ENCODE measurements at places on chromosomes 11 and 22. TPM values are rescaled to one million over a fixed set of nuclear protein-coding genes. Genes with fewer than 3 reads are reported as not detected.

MS4A6A gene
- not detected for total RNA-seq

SLC35C1 gene
- 17.5 TPM for total RNA-seq

PIWIL4 gene
- total RNA-seq, result 1.1 TPM

OTOG gene
- not detected for total RNA-seq

SLC5A12 gene
- total RNA-seq, result not detected

RIN1 gene
- 0.43 TPM for total RNA-seq

PLA2G3 gene
- total RNA-seq, result not detected

- peaks cover 42% of the 10 kb centered on the region for H3K4me1 ChIP-seq
- H3K36me3 ChIP-seq, result peaks cover 30% of the 10 kb centered on the region
- no peaks in the 10 kb centered on the region for H3K27me3 ChIP-seq
- peak within 1 kb of the TSS; percentile 99 for H3K4me3 ChIP-seq
Measured at GRCh38 chr22:46737976-46738646, at the start of gene CERK. Gene CERK (minus strand): TSS chr22:46738252. CDS start chr22:46738148, 104 bp downstream.

- H3K27ac ChIP-seq, result no peak overlapping the region
- no peak overlapping the region for H3K4me3 ChIP-seq
- H3K36me3 ChIP-seq, result no peaks in the 10 kb centered on the region
- DNase-seq, result no peak
- no peaks in the 10 kb centered on the region for H3K4me1 ChIP-seq
Measured at GRCh38 chr11:80129396-80129795, 688.6 kb upstream of the TENM4 start.

- peaks cover 36% of the 10 kb centered on the region for H3K27me3 ChIP-seq
- H3K27ac ChIP-seq, result no peak overlapping the region
- no peak overlapping the region for H3K4me3 ChIP-seq
- DNase-seq, result no peak
- H3K36me3 ChIP-seq, result no peaks in the 10 kb centered on the region
- no peaks in the 10 kb centered on the region for H3K4me1 ChIP-seq
Measured at GRCh38 chr22:42461511-42461910, 29.3 kb upstream of the NFAM1 start.

DNA sequence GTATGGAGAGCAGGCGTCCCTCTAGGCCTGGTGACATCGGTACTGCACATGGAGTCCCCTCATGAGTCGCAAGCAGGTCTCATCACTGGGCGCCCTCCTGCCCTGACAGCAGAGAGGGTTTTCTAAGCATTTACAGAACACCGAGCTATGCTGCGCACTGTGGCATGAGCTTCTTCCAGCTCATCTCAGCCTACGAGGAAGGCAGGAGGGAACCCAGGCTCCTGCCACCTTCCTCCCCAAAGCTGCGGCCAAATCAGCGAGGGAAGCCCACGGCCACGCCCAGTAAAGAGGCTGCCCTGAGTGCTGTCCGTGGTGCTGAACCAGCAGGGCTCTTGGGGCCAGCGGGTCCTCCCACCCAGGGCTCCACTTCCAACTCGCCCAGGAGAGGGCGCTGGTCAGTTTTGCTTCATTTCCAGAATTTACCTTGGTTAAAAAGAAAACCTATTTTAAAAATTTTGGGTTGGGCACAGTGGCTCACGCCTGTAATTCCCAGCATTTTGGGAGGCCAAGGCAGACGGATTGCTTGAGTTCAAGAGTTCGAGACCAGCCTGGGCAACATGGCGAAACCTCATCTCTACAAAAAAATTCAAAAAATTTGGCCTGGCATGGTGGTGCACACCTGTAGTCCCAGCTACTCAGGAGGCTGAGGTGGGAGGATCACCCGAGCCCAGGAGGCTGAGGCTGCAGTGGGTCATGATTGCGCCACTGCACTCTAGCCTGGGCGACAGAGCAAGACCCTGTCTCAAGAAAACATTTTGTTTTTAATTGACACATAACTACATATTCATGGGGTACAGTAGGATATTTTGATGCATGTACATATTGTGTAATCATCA lies 34.2 kb downstream of the PHF21B start:
- no peaks in the 10 kb centered on the region for H3K4me1 ChIP-seq
- H3K4me3 ChIP-seq, result no peak overlapping the region
- H3K27ac ChIP-seq, result no peak overlapping the region
- DNase-seq, result peak; percentile 84

GRCh38 chr11:12859872-12860657 lies 149.1 kb upstream of the RASSF10 start:
- H3K27me3 ChIP-seq, result peaks cover 47% of the 10 kb centered on the region
- no peaks in the 10 kb centered on the region for H3K36me3 ChIP-seq
- peaks cover 6% of the 10 kb centered on the region for H3K4me1 ChIP-seq
- H3K4me3 ChIP-seq, result no peak overlapping the region

GRCh38 chr22:38415046-38415445 lies 40.0 kb downstream of the KCNJ4 start:
- H3K4me3 ChIP-seq, result no peak overlapping the region
- H3K36me3 ChIP-seq, result no peaks in the 10 kb centered on the region
- no peak overlapping the region for H3K27ac ChIP-seq
- no peak for DNase-seq
- peaks cover 4% of the 10 kb centered on the region for H3K4me1 ChIP-seq

DNA sequence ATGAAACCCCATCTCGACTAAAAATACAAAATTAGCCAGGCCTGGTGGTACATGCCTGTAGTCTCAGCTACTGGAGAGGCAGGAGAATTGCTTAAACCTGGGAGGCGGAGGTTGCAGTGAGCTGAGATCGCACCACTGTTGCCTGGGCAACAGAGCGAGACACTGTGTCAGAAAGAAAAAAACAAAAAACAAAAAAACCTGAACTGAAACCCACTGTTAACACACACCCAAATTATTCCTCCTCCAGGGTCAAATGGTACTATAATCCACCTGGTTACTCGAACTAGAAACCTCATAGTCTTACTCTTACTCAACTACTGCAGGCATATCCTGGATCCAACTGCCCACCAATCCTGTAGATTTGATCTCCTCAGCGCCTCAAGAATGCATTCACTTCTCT lies 35.5 kb downstream of the USP28 start:
- no peaks in the 10 kb centered on the region for H3K27me3 ChIP-seq
- no peak for DNase-seq
- H3K4me3 ChIP-seq, result no peak overlapping the region
- peaks cover 33% of the 10 kb centered on the region for H3K36me3 ChIP-seq
- no peak overlapping the region for H3K27ac ChIP-seq

- H3K4me1 ChIP-seq, result no peaks in the 10 kb centered on the region
- H3K4me3 ChIP-seq, result no peak overlapping the region
- no peak overlapping the region for H3K27ac ChIP-seq
- H3K36me3 ChIP-seq, result no peaks in the 10 kb centered on the region
- H3K27me3 ChIP-seq, result no peaks in the 10 kb centered on the region
Measured at GRCh38 chr11:94241896-94242295, 62.5 kb upstream of the IZUMO1R start.

DNA sequence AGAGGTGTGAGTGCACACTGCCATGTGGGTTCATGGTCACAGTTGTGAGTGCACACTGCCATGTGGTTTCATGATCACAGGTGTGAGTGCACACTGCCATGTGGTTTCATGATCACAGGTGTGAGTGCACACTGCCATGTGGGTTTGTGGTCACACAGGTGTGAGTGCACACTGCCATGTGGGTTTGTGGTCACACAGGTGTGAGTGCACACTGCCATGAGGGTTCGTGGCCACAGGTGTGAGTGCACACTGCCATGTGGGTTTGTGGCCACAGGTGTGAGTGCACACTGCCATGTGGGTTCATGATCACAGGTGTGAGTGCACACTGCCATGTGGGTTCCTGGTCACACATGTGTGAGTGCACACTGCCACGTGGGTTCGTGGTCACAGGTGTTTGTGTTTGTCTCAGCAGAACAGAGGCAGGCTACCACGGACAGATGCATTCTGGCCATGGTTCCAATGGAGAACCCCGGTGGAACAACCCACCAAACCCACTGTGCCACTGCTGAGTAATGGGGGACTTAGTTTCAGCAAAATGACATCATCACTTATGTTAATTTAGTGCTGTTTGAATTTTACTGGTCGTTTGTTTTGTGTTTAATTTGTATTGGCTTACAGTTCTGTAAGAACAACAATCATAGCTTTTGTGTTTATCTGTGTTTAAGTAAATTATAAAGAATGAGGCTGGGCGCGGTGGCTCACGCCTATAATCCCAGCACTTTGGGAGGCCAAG lies 57.2 kb downstream of the RPS6KA4 start:
- H3K4me1 ChIP-seq, result no peaks in the 10 kb centered on the region
- peaks cover 9% of the 10 kb centered on the region for H3K27me3 ChIP-seq
- DNase-seq, result no peak
- no peak overlapping the region for H3K27ac ChIP-seq
- H3K4me3 ChIP-seq, result no peak overlapping the region
- H3K36me3 ChIP-seq, result no peaks in the 10 kb centered on the region

- DNase-seq, result no peak
- H3K36me3 ChIP-seq, result no peaks in the 10 kb centered on the region
- no peak overlapping the region for H3K4me3 ChIP-seq
- H3K27ac ChIP-seq, result no peak overlapping the region
Measured at GRCh38 chr11:17408641-17409040, 20.2 kb upstream of the KCNJ11 start.

GRCh38 chr22:26892166-26893041 lies 235.0 kb downstream of the MIAT start:
- no peaks in the 10 kb centered on the region for H3K4me1 ChIP-seq
- no peak for DNase-seq
- H3K27ac ChIP-seq, result no peak overlapping the region
- no peaks in the 10 kb centered on the region for H3K36me3 ChIP-seq

DNA sequence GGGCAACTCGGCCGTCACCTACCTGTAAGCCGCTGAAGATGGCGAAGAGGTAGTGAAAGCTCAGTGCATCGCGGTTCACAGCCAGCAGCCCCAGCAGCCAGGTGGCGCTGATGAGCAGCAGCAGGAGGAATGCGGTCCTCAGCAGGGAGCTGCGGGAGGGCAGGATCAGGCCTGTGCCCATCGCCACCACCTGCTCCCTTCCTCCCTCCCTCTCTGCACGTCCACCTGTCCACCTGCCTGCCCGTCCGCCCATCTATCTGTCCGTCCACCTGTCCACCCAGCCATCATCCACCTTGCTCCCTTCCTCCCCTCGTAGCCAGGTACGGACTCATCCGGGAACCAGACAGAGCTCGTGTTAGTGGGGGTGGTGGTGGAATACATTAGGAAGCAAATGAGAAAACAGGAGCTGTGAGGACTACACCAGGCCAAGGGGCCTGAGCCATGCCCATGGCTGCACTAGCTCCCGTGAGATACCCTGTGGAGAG lies 32.2 kb downstream of the TRMU start:
- peaks cover under 1% of the 10 kb centered on the region for H3K27me3 ChIP-seq
- H3K4me3 ChIP-seq, result no peak overlapping the region
- peak; percentile 70 for DNase-seq
- H3K4me1 ChIP-seq, result peaks cover 18% of the 10 kb centered on the region

- H3K27me3 ChIP-seq, result no peaks in the 10 kb centered on the region
- peaks cover 3% of the 10 kb centered on the region for H3K36me3 ChIP-seq
- no peak for DNase-seq
- no peak overlapping the region for H3K4me3 ChIP-seq
Measured at GRCh38 chr22:47062126-47062525, 299.7 kb downstream of the TBC1D22A start.

GRCh38 chr11:33687733-33688479 lies 12.7 kb downstream of the C11orf91 start:
- no peak for DNase-seq
- peaks cover 15% of the 10 kb centered on the region for H3K27me3 ChIP-seq
- no peaks in the 10 kb centered on the region for H3K36me3 ChIP-seq
- H3K27ac ChIP-seq, result no peak overlapping the region
- no peak overlapping the region for H3K4me3 ChIP-seq

GRCh38 chr11:63663809-63664208 lies 7.4 kb downstream of the ATL3 start:
- no peaks in the 10 kb centered on the region for H3K27me3 ChIP-seq
- no peak overlapping the region for H3K4me3 ChIP-seq
- H3K36me3 ChIP-seq, result peaks cover 6% of the 10 kb centered on the region
- H3K4me1 ChIP-seq, result peaks cover 22% of the 10 kb centered on the region

GRCh38 chr11:92342886-92343285 lies 118.3 kb downstream of the FAT3 start:
- no peak overlapping the region for H3K27ac ChIP-seq
- DNase-seq, result no peak
- no peaks in the 10 kb centered on the region for H3K4me1 ChIP-seq
- H3K27me3 ChIP-seq, result no peaks in the 10 kb centered on the region
- no peaks in the 10 kb centered on the region for H3K36me3 ChIP-seq

DNA sequence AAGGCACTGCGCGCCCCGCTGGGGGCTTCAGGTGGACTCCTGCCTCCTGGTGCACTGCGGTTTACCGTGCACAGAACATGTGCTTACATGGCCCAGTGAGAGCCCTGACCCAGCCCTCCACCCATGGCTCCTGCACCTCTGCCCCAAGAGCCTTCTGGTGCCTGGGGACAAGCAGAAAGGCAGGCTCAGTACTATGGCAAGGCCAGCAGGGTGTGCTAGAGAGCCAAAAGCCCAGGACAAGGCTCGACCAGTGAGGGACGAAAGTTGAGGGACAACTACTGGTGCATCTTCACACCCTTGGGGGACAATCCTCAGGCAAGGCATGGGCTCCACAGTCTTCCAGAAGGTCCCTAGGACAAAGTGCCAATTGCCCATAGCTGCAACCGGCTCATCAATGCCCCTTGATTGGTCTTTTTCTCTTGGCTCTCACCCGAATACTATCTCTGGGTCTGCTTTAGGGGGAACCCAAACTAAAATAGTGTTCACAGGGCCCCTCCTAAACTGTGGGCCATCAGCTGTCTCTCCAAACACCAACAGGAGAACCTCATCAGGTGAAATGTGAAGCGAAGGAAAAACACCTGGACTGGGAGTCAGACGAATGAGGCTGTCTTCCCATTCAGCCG lies 13.5 kb downstream of the PGA5 start:
- H3K27ac ChIP-seq, result no peak overlapping the region
- no peaks in the 10 kb centered on the region for H3K36me3 ChIP-seq
- DNase-seq, result peak; percentile 73
- H3K4me3 ChIP-seq, result no peak overlapping the region

- no peak overlapping the region for H3K4me3 ChIP-seq
- H3K36me3 ChIP-seq, result no peaks in the 10 kb centered on the region
- H3K4me1 ChIP-seq, result no peaks in the 10 kb centered on the region
- DNase-seq, result no peak
- H3K27ac ChIP-seq, result no peak overlapping the region
- peaks cover 9% of the 10 kb centered on the region for H3K27me3 ChIP-seq
Measured at GRCh38 chr11:117424781-117425180, 97.1 kb downstream of the CEP164 start.

DNA sequence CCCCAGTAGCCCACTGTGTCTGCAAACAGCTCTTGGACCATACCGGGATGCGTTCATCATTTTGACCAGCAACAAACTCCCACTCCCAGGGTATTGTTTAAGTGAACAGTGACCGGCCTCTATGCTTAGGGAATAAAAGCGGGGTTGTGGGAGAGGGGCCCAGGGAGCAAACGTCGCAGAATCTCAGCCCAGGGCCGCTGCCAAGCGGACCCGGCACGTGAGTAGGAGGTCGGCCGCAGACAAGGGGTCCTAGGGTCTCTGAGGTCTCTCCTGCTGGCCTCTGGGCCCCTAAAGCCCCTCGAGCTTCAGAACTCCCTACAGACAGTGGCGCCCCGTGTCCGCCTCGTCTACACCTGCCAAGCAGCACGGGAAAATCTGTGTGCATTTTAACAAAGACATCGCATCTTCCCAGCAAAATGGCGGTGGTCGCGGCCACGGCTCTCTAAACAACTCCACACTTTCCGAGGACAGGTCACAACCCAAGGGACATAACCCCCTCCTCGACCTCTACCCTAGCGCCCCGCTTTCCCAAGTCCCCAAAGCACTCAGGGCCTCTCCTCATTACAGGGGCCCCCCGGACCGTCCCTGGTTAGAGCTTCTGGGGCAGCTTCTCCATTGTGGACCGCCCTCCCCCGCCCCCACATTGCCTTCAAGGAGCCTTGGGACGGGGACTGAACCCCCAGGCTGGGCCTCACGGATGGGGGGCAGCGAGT lies 3.9 kb upstream of the GCAT start:
- H3K4me1 ChIP-seq, result peaks cover 43% of the 10 kb centered on the region
- H3K4me3 ChIP-seq, result peak overlapping the region; percentile 44
- peaks cover 4% of the 10 kb centered on the region for H3K36me3 ChIP-seq
- H3K27me3 ChIP-seq, result peaks cover 49% of the 10 kb centered on the region

Data from activated CD4-positive, alpha-beta memory T cell treated with anti-CD3 and anti-CD28 coated beads, Interleukin-2, amount 10 ng/mL, durations not matched to agents 7 days and 5 days (primary cell).